ENCODE measurements at places on chromosomes 6 and 20.

DNA sequence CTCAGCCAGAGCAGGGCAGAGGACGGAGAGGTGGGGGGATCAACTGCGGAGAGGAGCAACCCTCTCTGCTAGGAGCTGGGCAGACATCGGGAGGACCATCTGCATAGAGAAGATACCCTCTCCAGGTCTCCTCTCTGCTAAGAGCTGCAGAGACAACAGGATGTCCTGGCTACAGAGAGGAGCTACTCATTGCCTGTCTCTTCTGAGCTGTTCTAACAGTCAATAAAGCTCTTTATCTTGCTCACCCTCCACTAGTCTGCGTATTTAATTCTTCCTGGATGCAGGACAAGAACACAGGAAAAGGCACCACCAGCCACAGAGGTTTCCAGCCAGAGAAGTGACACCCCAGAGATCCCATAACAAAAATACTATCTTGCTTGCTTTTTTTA lies 871.1 kb upstream of the GJE1 start:
- DNase-seq: no peak

DNA sequence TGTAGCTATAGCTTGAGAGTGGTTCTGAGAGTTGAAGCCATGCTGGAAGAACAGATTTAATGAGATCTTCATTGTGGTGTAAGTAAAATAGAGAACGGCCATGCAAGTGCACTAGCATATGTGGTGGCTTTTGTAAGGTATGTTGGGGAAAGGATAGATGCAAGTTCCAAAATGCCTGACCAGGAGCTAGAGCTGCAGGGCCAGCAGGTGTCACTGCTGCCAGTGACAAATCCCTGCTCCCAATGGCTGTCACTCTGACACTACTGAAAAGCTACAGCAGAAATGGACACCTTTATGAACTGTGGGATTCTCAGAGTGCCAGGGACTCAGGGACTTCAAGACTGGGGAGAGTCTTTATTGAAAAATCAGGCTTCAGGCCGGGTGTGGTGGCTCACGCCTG lies 23.1 kb upstream of the VIP start:
- DNase-seq: no peak

- DNase-seq: no peak
These were observed 354.1 kb upstream of the ARID1B start for GRCh38 chr6:156423075-156423474.

DNA sequence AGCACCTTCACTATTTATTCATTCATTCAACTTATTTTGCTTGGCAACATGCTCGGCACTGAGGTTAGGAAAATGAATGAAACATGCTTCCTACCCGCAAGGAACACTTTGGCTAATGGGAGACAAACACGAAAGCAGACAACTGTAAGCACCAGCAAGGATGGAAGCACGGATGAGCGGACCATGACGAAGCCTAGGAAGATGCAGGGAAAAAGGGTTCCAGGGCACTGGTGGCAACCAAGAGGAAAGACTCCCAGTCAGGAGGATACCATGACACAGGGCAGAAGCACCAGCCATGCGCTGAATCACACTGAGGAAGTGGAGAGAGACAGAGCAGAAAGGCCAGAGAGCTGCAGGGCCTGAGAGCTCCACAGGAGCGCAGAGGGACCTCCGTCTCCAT lies 9.8 kb downstream of the PDE10A start:
- DNase-seq: no peak

- peak; percentile 59 for DNase-seq
These were observed at the start of gene PHF1 for GRCh38 chr6:33410711-33411631. Gene PHF1 (plus strand): TSS chr6:33411014. CDS start chr6:33412264, 1,250 bp downstream.

DNA sequence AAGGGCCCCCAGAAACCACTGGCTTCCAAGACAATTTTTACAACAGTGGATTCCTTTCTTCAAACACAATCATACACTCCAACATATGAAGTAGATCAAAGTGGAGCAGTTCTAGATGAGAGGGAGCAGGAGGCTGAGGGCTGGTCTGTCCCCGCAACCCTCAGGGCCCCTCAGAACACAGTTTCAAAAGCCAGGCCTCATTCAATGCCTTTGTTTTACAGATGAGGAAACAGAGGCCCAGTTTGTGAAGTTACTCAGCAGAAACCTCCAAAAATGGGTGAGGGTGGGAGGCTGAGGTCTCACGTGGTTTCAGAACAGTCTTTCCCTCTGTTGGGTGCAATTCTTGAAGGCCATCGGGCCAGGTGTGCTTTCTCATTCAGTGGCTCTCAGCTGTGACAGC lies 134.9 kb downstream of the SCML4 start:
- no peak for DNase-seq

GRCh38 chr6:79399499-79399898 lies 137.7 kb downstream of the LCA5 start:
- no peak for DNase-seq

DNA sequence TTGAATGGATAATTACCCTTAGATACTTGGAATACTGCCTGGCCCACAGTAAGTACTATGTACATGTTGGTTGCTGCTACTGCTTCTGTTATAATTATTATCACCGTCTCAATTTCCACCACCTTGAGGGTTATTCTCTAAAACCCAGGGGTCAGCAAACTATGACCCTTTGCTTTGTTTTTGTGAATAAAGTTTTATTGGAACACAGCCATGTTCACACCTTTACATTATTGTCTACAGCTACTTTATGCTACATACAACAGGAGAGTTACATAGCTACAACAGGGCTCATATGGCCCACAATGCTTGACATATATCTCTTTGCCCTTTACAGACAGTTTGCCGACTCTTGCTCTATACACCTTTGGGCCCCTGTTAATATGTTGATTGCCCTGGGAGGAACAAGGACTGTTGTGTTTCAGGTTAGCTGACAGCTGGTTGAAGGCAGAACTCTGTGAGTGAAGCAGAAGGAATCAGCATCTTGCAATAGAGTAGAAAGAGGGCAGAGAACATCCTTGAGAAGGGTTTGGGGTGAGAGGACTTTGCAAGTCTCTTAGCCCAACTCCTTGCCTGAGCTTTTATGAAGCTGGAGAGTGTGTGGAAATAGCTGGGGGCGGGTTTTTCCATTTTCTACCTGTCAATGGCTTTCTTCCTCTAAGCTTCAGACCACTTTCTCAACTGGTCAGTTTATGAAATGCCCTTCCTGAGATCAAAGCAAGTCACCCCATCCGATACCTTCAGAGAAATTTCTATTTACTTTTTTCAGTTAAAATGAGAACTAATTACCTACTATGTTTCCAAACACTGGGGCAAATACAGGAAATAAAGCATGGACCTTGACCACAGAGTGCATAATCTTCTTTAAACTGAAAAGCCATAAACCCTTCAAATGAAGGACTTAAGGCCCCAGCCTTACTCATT lies 3.5 kb upstream of the MEP1A start:
- no peak for DNase-seq

GRCh38 chr6:41337709-41338108 lies 2.3 kb downstream of the NCR2 start:
- DNase-seq: no peak

DNA sequence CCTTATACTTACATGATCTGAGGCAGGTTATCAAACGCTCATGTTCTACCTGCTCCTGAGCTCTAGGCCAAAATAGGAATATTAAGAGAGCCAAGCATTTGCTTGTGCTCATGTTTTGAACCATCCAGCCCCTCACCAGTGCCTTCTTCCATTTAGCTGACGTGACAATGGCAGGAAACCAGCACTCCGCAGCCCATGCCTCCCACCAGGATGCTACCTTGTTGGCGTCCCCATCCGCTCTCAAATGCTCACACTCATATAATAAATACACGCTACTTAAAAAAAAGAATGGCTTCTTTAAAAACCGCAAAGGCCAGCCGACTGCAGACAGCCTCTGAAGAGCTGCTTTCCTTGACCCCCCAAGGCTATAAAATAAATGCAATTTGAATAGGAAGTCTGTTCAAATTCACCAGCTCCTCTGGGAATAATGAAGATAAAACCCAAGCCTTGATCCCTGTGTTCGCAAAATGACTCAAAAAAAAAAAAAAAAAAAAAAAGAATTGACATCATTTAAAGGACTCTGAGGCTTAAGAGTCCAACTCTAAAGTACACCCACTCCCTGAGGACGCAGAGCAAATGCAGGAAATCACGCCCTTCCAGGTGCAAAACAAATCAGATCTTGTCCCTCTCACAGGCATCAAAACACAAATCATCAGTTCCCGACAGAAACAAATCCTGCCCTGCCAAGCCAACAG lies 29.0 kb downstream of the RNASET2 start:
- no peak for DNase-seq

GRCh38 chr6:34521463-34522285 lies 34.5 kb downstream of the SPDEF start:
- no peak for DNase-seq

- no peak for DNase-seq
These were observed 146.4 kb downstream of the RPS12 start for GRCh38 chr6:132960720-132961119.

- no peak for DNase-seq
These were observed 33.7 kb upstream of the HIVEP1 start for GRCh38 chr6:11978169-11978987.

GRCh38 chr20:45993197-45993951 lies 15.3 kb upstream of the MMP9 start:
- no peak for DNase-seq

DNA sequence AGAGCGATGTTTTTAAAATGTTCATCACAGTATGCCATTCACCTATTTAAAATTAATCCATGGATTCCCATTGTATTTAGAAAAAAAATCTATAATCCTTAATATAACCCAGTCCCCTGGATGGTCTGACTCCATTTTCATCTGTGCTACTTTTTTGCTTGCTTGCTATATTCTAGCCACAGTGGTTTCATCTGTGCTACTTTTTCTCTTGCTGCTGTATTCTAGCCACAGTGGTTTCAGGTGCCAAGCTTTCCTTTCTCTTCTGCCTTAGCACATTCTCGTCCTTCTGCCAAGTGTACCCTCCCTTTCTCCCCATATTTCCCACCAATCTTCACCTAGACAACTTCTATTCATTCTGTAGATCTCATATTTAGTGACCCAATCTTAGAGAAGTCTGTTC lies 33.3 kb upstream of the SOX4 start:
- DNase-seq: no peak

GRCh38 chr6:53466257-53466656 lies 78.6 kb downstream of the GCLC start:
- DNase-seq: no peak

GRCh38 chr6:44119704-44120262 lies 7.5 kb downstream of the MRPL14 start:
- DNase-seq: no peak

DNA sequence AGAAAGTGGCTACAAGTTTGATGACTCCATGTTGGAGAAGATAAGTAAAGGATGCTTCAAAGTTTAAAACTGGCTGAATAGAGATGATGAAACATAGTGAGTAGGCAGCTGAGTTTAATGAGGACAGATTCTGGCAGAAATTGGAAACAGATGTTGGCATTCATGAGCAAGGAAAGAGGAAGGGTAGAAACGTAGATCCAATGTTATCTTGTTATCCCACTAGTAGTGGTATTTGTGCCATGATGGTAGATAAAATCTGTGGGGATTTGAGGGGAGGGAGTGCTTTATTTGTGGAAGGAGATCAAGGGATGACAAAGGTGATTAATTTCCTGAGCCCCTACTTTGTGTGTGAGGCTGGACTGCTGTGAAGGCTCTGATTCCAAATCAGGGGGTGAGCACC lies 69.5 kb downstream of the MRAP2 start:
- no peak for DNase-seq

DNA sequence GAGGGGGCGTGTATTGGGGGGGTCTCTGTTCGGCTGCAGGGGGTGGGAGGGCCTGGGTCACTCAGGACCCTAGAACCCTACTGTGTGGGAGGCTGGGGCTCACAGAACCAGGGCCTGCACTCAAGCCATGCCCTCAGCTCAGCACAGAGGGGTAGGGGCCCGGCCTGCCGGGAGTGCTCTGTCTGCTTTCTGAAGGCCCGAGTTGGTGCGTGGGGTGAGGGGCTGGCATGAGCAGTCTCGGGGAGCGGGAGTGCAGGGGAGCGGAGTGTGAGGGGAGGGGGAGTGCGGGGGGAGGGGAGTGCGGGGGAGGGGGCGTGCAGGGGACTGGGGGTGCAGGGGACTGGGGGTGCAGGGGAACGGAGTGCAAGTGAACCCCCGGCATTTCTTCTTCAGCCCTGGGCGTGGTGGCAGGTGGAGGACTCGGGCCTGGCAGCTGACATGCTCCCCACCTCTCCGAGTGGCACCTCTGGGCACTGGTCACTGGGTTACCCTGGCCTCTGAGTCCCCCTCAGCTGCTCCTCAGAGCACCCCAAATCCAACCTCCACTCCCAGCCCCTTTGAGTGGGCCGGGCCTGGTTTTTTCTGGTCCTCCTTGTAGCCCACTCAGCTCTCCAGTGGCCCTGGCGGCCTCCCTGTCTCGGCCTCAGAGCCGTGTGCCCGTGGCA lies 1.0 kb downstream of the COL20A1 start:
- DNase-seq: no peak

DNA sequence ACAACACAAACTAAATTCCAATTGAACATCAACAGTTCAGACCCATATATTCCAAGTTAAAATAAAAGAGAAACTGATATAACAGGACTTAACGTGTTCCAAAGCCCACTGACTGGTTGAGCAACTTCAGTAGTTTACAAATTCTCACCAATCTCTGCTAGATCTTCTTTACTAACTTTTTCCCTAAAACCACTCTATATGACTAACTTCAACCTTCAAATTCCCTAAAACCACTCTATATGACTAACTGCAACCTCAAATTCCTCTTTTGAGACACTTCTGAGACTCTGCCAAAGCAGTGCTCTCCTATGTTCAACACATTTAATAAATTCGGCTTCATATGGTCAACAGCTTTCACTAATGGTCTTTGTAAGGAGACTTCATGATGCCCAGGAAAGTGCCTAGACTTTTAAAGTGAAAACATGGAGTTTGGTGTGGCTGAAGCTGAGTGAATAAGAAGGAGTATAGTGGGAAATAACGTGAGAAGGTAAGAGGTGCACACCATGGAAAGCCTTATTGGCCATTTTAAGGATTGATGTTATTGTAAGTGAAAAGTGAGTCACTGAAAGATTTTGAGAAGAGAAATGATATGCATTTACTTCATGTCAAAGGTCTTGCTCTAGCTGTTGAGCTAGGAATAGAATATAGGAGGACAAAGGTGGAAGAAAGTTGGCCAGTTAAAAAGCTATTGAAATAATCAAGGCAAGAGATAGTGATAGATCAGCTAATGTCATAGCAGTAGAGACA lies 134.0 kb upstream of the HCRTR2 start:
- no peak for DNase-seq

GRCh38 chr20:61391812-61392520 lies 139.9 kb downstream of the CDH4 start:
- DNase-seq: no peak

GRCh38 chr6:137798846-137799245 lies 68.2 kb upstream of the TNFAIP3 start:
- DNase-seq: no peak

GRCh38 chr6:157089851-157090250 lies 233.5 kb downstream of the TMEM242 start:
- no peak for DNase-seq

- no peak for DNase-seq
These were observed 210.3 kb downstream of the EPM2A start for GRCh38 chr6:145525038-145525437.

GRCh38 chr20:37189416-37190016 lies 10.2 kb upstream of the MROH8 start:
- DNase-seq: no peak

- no peak for DNase-seq
These were observed 527.6 kb downstream of the CD83 start for GRCh38 chr6:14645221-14645620.

All from NCI-H460 (cell line).